NCI-H187 (cell line): ENCODE measurements at places on chromosomes 4 and X.

DNA sequence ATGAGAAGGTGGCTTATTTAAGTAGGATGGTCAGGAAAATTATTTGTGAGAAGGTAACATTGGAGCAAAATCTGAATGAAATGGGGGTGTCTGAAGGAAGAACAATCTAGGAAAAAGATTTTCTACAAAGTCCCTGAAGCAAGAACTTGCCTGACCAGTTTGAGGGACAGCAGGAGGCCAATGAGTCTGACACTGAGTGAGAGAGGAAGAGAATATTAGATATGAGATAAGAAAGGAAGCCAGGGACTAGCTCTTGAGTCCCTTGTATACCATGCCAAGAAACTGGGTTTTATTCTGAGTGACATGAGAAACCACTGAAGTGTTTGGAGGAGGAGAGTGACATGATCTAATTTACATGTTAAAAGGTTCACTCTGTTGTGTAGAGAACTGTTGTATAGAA is 1478.9 kb downstream of the RPA4 start:
- DNase-seq = no peak

DNA sequence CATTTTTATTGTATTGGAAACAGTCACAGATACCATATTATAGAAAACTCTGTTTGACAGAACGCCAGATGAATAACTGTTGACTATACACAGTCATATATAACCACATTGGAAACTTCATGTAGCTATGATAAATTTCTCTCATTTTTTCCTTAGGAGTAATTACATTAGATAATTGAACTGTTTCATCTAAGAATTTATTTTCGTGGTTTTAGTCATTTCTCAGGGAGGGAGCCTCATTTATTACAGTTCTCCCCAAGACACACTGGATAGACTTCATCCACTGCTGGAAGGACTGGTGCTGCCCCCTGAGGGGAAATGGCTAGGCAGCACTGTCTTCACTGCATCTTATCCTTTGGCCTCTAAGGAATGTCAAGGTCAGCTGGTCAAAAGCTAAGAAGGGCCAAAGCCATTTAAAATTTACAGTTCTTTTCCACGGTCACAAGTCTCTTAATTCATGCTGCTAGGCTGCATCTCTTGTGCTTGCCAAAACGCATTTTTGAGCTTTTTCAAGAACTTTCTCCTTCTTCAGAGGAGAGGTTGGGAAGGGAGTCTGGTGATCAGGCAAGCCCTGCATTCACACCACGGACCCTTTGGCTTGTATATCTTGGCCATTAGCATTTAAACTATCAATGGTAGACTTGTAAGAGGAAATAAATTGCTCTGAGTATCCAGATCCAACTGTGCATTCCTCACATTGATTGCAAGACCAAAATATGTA is 145.1 kb downstream of the CBR4 start:
- DNase-seq = no peak

DNA sequence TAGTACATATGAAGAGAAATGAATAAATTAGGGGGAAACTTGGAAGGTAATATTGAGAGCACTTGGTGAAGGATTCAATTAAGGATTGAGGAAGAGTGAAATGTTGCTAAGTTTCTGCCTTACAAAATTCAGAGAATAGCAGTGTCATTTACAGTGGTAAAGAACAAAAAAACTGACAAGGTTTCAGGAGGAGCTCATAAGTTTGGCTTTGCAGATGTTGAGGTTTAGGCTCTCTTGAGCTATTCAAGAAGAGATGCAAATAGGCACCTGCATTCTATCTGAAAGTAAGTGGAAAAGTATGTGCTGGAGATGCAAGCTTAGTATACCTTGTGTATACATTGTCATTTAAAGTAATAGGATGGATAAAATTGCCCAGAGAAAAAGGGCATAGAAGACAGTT is 22.3 kb upstream of the EMCN start:
- DNase-seq = no peak

- DNase-seq = no peak
These were observed 5.2 kb upstream of the F11 start for GRCh38 chr4:186260504-186261448.

- no peak for DNase-seq
These were observed 7.9 kb downstream of the MAGEB18 start for GRCh38 chrX:26146024-26146423.
